ENCODE measurements at places on chromosomes 6 and 20. TPM values are rescaled to one million over a fixed set of nuclear protein-coding genes. Genes with fewer than 3 reads are reported as not detected.

Gene ARFGEF3
- 0.11 TPM for total RNA-seq

Gene PDYN
- not detected for total RNA-seq

Gene MYLK2
- not detected for total RNA-seq

Gene SOBP
- 1.9 TPM for total RNA-seq

Gene IMPG1
- not detected for total RNA-seq

Gene DPPA5
- not detected for total RNA-seq

Gene GPSM3
- total RNA-seq: 5.4 TPM

Gene GABRR1
- total RNA-seq: not detected

Gene RBPJL
- total RNA-seq: not detected

Gene SRSF3
- 141 TPM for total RNA-seq

Gene BMP7
- total RNA-seq: not detected
